ENCODE measurements at places on chromosomes 2 and 18.

- no peak for DNase-seq
Observed at GRCh38 chr2:83103613-83104012, 1355.5 kb downstream of the SUCLG1 start.

GRCh38 chr2:64482765-64483504 lies 29.0 kb downstream of the LGALSL start:
- peak; percentile 80 for DNase-seq

GRCh38 chr18:26421931-26422330 lies 126.4 kb downstream of the KCTD1 start:
- DNase-seq = no peak

GRCh38 chr2:204110338-204110741 lies 173.8 kb downstream of the ICOS start:
- no peak for DNase-seq

- no peak for DNase-seq
Observed at GRCh38 chr18:2683055-2683454, 27.5 kb downstream of the SMCHD1 start.

DNA sequence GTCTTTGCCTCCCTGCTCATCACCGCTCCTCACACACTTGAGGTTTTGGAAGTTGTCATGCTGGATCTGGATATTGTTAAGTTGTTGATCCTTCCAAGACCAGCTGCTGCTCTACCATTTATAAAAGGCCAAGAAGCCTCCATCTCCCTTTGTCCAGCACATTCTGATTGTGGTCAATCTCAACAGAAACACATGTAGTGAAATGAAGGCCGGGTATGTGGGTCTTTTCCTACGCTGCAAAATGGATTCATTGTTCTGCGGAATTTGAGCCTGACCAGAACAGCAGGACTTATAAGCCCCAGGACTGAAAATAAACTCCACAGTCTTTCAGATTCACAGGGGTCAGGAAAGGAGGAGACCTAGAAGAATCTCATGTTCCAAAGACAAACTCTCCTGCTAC lies 238.4 kb downstream of the CMPK2 start:
- no peak for DNase-seq

- no peak for DNase-seq
Observed at GRCh38 chr2:99140860-99141109, 722 bp upstream of the C2orf15 start.

DNA sequence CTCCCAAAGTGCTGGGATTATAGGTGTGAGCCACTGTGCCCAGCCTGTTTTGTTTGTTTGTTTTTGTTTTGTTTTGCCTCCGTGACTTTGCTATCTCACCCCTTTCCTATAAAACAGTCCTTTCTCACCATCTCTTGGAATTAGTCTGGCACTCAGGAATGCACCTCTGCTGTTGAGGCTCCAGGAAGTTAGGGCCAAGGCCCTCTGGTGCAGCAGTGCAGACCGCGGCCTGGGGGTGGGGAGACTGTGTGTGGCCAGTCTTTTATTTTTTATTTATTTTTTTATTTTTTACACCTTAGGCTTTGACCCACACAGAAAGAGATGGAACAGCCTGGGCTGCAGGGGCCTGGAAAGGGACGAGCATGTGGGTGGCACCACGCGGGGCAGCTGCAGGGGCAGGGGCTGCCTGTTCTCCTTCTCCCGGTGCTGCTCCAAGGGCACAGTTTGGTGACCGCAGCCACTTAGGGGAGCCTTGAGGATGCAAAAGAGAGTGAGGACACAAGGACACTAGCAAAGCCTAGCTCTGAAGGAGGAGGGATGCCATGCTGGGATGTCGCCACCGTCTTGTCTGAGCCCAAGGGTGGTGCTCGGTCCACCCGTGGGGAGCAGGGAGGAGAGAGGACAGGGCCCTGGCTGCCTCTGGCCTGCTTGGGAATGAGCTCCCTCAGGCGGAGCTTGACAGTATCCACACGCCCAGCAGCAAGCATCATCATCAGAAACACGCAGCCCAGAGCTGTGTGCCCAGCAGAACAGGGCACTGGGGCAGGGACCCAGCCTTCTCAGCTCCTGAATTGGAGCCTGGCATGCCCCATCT lies 19.4 kb upstream of the ALPI start:
- no peak for DNase-seq

GRCh38 chr18:36735130-36735529 lies 93.7 kb downstream of the TPGS2 start:
- DNase-seq = no peak

GRCh38 chr2:233280114-233280693 lies 27.4 kb upstream of the SAG start:
- DNase-seq = no peak

DNA sequence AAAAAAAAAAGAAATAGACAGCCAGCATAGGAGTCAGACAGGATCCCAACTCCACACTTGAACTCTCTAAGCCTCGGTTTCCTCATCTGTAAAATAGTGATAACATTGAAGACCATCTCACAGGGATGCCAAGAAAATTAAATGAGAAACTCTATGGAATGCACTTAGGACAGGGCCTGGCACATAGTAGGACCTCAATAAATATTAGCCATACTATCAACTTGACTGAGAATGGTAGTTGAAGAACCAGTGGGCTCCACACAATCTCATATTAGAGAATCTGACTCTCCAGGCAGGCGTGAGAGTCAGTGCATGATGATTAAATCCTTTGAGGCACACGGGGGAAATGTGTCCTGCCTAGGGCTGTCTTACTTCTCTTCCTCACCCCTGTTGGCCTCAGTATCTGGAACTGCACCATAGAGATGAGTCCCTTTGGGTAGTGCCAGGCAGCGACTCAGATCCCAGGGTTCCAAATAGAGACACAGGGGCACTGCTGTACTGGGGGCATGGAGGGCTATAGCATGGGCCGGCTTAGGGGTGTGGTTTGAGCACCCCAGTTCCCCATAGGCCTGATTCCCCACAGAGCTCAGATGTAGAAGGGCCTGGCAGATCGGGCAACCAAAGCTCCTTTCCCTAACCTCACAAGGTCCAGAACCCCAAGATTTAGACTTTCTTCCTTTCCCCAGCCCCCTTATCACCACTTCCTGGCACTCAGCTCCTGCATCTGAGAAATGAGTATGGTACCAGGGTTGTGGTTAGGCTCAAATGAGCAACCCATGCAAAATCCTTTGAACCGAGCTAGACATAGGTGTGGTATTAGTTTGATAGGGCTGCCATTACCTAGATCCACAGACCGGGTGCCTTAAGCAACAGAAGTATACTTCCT lies 51.3 kb upstream of the CAB39 start:
- no peak for DNase-seq
